ENCODE measurements at places on chromosomes 6 and 20. TPM values are rescaled to one million over a fixed set of nuclear protein-coding genes. Genes with fewer than 3 reads are reported as not detected.

Gene HUS1B
- 0.45 TPM for total RNA-seq

Gene GNAS-AS1
- total RNA-seq = 1.6 TPM

Gene FERMT1
- 0.74 TPM for total RNA-seq

Gene TRAPPC3L
- not detected for total RNA-seq
